Stromal cell of bone marrow (primary cell): ENCODE measurements at places on chromosomes 3 and 15.

DNA sequence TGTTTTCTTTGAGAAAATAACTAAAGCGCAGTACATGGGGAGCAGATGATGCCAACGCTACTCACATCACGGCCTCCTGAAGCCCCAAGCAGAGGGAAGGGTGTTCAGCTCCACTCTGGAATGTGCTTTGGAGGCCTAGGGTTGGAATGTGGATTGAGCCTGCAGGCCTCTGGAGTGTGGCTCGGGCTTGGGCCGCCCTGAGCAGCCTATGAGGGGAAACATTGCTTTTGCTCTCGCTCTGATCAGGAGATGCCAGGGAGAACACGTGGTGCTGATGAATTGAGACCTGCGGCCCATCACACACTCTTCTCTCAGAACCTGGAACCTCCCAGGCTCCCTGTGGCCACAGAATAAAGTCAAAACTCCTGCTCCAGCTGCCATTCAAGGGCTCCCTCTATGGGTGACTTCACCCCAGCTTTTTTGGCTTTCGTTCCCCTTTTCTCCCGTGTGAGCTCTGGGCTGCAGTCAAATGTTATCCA lies 23.3 kb downstream of the CCDC13 start:
- DNase-seq: no peak

- DNase-seq: no peak
These were observed 110.0 kb downstream of the AQP9 start for GRCh38 chr15:58247855-58248842.

GRCh38 chr3:53193466-53194209 lies 32.6 kb downstream of the PRKCD start:
- no peak for DNase-seq

DNA sequence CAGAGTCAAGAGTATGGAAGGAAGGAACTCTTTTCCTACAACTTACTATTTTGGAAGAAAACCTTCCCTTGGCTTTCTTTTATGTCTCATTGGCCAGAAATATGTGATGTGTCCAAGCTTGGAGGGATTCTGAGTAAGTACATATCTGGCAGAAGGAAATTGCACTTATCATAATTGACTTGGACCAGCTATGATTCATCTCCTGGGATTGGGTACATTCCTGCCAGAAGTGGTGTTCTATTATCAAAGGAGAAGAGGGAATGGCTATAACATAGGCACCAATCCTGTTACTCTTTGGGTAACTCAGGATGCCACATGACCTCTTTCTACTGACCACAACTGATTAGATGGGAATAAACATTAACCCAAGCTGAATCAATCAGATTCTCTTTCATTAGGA lies 13.5 kb upstream of the DAZL start:
- DNase-seq: peak; percentile 55

- DNase-seq: no peak
These were observed 26.6 kb upstream of the KY start for GRCh38 chr3:134677196-134677986.

- no peak for DNase-seq
These were observed 348.6 kb downstream of the ZBBX start for GRCh38 chr3:167031364-167032049.

DNA sequence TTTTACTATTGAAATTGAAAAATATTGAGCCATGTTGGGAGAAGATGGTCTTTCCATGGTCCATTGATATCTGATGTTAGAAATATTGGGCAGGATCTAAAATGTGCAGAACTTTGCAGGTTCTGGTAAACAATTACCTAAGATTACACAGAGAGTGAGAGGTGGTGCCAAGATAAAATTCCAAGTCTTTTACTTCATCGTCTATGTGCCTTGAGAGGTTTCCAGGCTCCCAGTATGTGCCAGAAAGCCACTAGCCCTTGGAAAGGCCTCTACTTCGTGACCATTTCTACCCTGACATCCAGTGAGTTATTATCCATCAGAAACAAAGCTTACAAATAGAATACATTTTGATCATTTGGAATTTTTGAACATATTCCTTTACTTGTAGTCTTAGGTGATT lies 27.6 kb downstream of the CD200 start:
- no peak for DNase-seq

- DNase-seq: no peak
These were observed 133.6 kb downstream of the PLD1 start for GRCh38 chr3:171676601-171677175.

- DNase-seq: peak; percentile 61
These were observed 25.9 kb upstream of the SPRED1 start for GRCh38 chr15:38226608-38227266.

GRCh38 chr15:50925281-50925680 lies 16.8 kb downstream of the AP4E1 start:
- DNase-seq: no peak

DNA sequence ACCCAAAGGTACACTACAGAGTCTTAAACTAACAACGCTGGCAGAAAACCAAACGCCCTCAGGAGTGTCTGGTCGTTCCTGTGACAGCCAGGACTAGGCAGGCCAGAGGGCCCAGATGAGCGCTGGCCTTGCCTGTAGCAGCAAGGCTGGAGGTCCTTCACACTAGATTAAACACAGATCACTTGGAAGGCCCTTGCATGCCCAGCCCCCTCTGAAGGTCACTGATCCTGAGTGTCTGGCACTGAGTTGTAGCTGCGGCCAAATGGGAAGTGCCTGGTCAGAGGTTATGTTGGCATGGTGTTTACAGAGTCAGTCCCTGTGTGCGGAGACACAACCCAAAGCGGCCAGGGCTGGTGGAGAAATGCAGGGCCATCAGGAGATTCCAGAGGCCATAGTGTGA lies 58.9 kb downstream of the ZNF621 start:
- DNase-seq: no peak

DNA sequence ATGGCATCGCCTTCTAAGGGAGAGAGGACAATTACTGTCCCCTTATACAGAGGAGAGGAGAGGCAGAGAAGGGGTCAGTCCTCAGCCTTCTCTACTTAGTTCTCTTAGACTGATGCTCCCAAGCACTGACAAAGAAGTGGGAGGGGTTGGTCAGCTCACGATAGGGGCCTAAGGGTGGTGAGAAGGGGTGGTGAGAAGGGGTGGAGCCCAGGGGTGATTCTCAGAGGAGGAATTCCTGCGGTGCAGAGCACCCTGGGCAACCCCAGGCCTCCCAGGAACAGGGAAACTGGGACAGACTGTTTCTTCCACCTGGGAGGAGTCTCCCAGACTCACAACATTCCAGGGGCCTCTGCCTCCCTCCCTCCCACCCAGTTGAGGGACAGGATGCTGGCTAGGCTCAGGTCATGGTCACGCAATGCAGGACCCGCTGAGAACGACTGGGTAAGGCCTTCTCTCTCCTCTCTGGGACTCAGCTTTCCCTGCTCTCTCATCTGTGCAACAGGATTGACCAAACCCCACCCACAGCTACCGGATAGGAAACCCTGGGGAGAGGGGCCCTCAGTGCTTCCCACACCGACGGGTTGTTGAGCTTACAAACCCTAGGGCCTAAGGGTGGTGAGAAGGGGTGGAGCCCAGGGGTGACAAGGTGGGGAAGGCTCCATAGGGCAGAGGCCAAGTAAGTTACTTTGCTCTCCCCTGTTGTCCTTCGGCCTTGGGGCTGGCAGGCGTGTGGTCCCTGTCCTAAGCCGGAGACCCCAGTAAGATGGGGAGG lies 1.5 kb downstream of the TPRA1 start:
- no peak for DNase-seq
